ENCODE measurements at places on chromosomes 1 and 21.

GRCh38 chr1:32998997-32999396 lies 34.4 kb upstream of the RNF19B start:
- DNase-seq, result no peak

DNA sequence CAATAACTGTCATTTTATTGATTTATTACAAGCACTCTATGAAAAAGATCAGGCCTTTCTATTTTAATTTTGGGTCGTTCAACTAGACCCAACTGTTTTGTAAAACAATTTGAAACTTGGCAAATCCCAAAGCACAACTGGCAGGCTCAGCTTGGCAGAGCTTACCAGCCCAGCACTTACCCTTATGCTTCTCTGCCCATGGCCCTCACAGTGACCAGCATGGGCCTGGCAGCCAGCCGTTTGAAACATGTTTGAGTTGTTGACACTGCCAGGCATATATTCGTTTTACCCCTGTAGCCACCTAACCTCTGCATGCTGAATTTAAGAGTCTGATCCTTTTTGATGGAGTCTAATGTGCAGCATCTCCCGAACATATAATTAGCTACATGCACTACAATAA lies 796.7 kb upstream of the ADGRL2 start:
- no peak for DNase-seq

- no peak for DNase-seq
Observed at GRCh38 chr1:104073463-104073902, 323.8 kb downstream of the AMY1C start.

DNA sequence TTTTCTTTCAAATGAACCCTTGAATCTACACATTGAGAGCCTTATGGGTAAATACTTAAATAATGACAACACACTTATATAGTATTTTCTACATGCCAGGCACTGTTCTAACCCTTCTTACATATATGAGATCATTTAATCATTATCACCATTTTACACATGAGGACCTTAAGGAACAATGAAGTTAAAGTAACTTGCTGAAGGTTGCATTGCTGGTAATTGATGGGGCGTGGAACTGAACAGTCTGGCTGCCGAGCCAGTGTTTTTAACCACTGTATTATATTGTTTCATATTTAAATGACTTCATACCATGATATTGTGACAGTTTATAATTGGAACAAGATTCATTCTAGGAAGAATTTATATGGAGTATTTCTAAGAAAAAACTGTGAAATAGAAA lies 111.9 kb upstream of the TENT5C start:
- no peak for DNase-seq

- DNase-seq, result no peak
Observed at GRCh38 chr1:235767795-235768194, 98.9 kb downstream of the LYST start.

- no peak for DNase-seq
Observed at GRCh38 chr1:22875841-22876240, 96.8 kb downstream of the LACTBL1 start.

- DNase-seq, result no peak
Observed at GRCh38 chr1:156498432-156499193, 2.0 kb downstream of the MEF2D start.

DNA sequence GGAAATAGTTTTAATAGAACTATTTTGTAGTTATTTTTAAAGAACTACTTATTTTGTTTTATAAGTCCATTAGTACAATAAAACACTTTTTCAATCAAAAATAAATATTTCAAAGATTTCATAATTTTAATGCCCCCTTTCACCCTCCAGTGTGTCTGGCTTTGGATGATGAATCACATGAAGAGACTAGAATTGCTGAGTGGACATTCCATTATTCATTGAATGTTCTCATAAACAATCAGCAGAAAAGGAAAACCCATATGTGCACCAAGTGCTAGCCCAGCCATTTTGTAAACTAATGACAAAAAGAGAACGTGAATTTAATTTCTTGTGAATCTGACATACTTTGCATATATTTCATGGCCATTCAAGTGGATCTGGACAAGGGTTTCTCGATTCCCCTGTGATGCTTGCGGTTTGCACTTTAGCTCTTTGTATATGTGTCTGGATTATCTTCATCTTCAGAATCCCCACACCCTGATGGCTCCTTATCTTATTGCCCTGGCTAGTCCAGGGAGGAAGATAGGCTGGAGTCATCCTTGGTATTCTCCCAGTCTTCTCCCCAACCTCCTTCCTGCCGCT lies 20.7 kb upstream of the CHIA start:
- DNase-seq, result no peak

GRCh38 chr1:238119060-238119459 lies 228.3 kb upstream of the ZP4 start:
- DNase-seq, result no peak
